ENCODE measurements at places on chromosomes 6 and 20. TPM values are rescaled to one million over a fixed set of nuclear protein-coding genes. Genes with fewer than 3 reads are reported as not detected.

- DNase-seq: no peak
Measured at GRCh38 chr20:61510778-61511330, 258.8 kb downstream of the CDH4 start.

DNA sequence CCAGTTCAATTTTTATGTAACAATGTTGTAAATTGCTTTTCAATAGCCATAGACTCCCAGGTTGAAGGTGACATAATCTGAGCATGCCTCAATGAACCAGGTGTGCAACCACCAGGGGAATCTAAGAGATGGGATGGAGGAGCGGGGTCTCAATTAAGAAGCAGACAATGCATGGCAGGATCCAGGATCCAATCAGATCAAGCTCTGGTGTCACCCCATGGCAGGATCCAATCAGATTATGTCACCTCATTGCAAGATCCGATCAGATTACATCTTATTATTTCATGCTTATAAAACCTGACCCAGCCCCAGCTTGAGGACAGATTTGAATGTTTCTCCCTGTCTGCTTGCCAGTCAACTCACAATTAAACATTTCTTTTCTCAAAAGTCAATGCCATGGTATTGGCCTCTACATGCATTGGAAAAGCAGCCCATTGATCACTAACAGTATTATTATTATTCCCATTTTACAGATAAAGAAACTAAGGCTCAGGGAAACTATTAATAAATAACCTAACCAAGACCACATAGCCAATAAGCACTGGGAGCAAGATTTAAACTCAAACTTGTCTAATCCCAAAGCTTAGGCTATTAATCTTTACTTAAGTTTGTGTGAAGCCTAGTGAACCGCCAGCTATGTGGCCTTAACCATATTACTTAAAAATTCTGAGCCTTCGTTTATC is 14.3 kb upstream of the SIRT5 start:
- no peak for DNase-seq

PLA2G7 gene
- total RNA-seq: 5.3 TPM

ADISSP gene
- total RNA-seq: 22.6 TPM

DNA sequence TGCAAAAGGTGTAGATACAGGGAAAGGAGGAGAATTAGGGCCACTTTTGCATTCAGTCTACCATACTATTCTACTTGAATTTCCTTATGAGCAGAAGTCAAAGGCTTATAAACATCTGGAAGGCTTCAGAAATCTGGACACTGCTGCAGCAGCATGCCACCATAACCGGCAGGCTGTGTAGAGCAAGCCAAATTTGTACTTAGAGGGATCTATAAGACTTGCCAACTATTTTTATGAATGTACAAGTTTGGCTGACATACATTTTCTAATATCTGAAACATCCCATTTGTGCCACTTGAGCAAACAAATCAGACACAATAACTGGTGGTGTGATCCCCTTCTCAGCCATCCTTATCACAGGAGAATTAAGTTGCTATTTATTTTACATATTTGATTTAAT is 14.0 kb upstream of the PLCB1 start:
- no peak for DNase-seq

KCNK5 gene
- 11.0 TPM for total RNA-seq

- no peak for DNase-seq
Measured at GRCh38 chr6:111614833-111615582, 9.3 kb upstream of the TRAF3IP2 start.

DNA sequence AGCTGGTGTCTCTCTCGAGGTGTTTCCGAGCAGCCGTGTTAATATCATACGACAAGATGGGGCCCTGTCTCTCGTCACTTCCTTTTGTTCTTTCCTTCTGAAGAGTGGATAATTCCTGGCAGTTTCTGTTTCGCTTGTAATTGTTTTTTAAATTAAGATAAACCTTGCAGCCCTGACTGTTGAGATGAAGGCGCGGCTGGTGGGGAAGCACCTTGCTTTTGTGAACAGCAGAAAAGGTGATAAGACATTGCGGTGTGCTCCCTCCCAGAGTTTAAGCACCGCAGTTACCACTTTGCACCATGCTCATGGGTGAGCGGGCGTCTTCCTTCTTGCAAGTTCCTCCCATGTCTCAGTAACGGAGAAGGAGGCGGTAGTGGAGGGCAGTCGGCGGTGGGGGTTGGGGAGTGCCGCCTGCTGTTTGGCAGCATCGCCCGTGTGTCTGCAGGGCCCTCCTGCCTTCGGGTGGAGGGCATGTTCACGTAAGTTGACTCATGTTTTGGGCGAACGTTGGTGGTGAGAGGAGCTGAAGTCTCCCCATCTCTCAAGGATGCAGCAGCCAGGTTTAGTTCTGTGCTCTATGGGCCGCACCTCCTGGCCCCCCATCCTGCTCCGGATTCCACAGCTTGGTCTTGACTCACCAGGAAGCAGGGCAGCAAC is 345.9 kb downstream of the TAF4 start:
- no peak for DNase-seq

- DNase-seq: no peak
Measured at GRCh38 chr20:13297147-13297899, 76.2 kb downstream of the ISM1 start.

DNA sequence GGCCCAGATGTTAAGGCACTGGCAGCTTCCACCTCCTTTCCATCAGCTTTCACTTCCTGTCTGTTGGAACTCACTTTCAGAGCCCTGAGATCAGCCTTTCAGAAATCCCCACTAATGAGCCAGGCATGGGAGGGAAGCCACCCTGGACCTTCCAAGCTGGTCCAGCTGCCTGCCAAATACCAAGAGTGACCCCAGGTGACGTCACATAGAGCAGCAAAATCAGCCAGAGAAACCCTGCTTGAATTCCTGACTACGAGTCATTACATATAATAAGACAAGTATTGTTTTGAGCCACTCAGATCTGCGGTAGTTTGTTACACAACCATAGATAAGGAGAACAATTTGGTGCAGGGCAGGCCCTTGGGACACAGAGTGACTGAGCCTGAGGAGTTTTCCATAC is 556.0 kb upstream of the JAG1 start:
- DNase-seq: peak; percentile 67

DNA sequence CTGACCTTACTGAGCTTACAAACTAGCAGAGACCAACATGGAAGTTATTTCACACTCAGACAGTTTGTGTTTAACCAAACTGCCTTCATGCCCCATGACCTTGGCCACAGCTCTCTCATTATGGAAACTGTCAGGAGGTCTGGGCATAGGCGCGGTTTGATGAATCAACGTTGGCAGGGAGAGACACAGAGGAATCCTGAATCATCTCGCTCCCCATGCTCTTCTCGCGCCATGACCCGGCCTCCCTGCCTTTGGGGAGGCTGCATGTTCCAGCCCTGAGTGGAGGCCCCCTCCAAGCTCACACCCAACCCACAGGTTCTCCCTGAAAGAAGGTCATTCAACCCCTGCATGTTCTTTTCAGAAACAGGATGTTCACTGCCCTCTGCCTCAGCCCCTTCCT is 15.9 kb upstream of the GDAP1L1 start:
- DNase-seq: peak; percentile 51

DNA sequence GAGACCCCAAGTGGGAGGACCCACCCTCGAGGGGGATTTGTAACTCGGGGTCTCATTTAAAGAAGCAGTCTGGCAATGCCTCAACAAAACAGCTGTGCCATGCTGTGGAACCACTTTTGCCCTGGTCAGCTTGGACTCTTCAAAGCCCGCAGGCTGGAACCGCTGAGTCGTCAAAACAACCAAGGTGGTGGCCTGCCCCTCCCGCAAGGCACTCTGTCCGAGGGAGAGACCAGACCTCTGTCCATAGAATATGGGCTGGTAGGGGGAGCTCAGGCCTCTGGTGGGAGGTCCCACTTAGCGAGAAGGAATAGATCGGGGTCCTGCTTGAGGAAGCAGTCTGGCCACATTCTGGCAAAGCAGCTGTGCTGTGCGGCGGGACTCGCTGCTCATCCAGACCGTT is 208.1 kb downstream of the BCKDHB start:
- no peak for DNase-seq

DNA sequence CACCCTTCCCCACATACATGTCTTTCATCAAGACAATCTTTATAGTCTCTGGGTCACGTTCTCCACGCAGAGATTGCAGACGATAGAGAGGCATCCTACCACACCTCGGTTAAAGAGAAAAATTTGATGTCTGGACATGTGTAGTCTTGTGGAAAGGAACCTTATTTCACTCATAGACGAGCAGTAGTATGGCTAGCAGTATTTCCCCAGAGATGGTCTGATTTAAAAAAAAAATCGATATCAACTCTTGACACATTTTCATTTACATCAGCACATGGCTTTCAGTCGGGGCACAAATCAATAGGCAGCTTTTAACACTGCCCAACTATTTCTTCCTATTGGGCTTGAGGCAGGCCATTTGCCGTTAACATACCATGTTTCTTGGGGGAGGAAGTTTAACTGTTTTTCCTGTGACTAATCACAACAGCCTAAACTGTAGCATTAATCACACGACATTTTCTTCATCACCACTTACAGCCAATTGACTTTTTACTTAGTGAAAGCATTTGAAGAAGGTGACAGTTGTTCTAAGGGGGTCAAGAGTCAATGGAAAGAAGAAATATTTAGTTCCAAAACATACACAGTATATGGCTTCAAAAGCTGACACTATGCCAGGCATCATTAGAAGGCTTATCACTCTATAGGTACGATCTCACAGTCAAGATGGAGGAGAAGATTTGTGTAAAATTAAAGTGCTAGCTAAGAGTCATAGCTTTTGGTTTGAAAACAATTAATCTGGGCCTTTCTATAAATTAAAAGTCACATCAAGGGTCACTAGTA is 129.5 kb upstream of the HDAC2 start:
- no peak for DNase-seq

DNA sequence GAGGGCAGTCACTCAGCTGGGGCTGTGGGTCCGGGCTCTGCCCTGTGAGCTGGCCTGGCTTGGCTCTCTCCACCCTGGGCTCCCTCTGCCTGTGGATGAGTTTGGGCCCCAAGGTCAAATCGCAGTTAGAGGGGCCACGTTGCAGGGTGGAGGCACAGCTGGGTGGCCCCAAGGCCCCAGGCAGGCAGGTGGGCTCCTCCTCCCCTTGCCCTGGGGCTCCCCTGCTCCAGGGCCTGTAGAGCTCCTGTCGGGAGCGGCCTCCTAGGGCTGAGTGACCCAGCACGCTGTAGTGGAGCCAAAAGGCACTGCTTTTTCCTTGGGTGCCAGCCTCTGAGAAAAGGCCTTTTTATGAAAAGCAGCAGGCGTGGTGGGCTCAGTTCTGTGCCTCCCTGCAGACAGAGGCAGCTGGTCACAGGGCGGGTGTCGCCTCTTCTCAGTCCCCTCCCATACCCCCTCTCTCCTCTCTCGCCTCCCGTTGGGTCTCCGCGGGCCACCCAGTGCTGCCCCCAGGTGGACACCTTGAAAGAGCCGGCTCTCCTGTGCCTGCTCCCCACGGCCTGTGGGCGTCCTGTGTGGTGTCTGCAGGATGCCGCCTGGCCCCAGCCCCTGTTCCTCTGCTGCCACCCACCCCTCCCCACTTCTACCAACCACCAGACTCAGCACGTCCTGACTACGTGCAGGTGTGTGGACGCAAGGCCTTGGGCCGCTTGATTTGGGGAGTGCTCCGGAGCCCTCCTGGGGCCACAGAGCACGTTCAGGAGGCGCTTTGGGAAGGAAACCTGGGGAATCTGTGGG is 13.2 kb downstream of the SS18L1 start:
- peak; percentile 63 for DNase-seq

DNA sequence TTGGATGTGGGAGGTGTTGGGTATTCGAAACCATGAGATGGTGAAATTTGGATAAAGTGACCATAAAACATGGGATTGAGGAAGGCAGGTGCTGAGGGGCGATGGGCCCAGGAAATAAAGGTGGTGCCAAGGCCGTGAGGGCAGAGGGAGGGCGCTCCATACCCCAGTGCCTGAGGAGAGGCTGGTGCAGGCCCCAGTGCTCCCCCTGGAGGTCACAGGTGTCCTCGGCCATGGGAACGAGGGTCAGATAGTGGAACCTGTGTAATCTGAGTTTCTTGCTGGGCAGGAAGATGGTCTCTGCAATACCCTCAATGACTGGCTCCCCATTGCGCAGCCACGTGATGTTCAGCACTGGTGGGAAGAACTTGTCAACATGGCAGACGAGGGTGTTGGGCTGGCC is 16.2 kb downstream of the HLA-DPB1 start:
- no peak for DNase-seq

NNAT gene
- 6.1 TPM for total RNA-seq

TTK gene
- total RNA-seq: 0.68 TPM

DNA sequence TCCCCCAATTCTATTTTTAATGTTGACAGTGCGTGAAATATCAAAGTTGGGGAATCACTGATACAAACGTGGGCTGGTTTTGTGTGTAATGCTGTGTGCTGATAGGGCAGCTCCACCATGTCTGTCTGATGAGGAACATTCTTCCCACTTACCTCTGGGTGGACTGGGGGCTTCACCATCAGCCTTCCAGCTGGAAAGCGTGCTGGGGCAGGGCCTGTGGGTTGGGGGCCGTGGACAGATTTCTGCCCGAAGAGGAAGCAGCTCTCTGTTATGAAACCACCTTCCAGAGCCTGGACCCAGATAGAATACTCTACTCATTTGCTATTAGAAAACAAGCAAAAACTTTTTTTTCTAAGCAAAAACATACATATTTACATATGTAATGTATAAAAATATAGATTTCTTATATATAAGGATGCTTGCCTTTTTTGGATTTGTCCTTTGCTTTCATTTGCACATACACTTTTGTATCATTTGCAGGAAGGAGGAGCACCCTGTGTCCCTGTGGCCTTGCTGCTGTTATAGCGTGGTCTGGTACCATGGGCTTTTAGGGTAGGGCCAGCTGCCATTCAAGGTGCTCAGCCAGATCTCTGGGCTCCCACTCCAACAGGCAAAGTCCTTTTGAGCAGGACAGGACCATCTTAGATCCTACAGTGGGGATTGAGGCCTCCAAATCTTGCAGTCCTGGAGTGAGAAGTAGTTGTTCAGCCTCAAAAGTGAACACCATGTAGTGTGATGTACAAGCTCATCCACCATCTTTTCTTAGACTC is 48.1 kb downstream of the DUSP22 start:
- DNase-seq: no peak

DNA sequence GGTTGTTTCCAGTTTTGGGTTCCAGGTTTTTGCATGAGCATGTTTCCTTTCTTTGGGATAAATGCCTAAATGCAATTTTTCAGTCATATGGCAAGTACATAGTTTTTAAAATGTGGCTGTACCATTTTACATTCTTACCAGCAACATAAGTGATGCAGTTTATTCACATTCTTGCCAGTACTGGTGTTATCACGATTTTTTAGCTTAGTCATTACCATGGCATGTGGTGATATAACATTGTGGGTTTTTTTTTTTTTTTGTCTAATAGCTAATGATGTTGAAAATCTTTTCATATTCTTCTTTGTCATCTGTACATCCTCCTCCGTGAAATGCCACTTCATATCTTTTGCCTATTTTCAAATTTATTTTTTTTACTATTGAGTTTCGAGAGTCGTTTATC is 2.9 kb upstream of the TDRD6 start:
- DNase-seq: no peak

- DNase-seq: peak; percentile 93
Measured at GRCh38 chr6:30091577-30092381, 16.2 kb upstream of the RNF39 start.

- no peak for DNase-seq
Measured at GRCh38 chr6:139912735-139913400, 538.4 kb upstream of the CITED2 start.

TBX18 gene
- total RNA-seq: 2.8 TPM

GRCh38 chr20:9877932-9878495 is 39.1 kb upstream of the PAK5 start:
- DNase-seq: no peak

PRR18 gene
- total RNA-seq: not detected
